ENCODE measurements at places on chromosomes 7 and 10.

GRCh38 chr7:45576249-45576929, 2.2 kb downstream of the ADCY1 start:
- DNase-seq = no peak

- no peak for DNase-seq
Measured at GRCh38 chr7:133609806-133610205, 356.9 kb downstream of the EXOC4 start.

- DNase-seq = no peak
Measured at GRCh38 chr10:132665946-132666704, 119.8 kb downstream of the NKX6-2 start.

- DNase-seq = no peak
Measured at GRCh38 chr7:134922720-134923704, 63.3 kb upstream of the AGBL3 start.

GRCh38 chr7:135553346-135553745, 4.4 kb upstream of the NUP205 start:
- DNase-seq = no peak

DNA sequence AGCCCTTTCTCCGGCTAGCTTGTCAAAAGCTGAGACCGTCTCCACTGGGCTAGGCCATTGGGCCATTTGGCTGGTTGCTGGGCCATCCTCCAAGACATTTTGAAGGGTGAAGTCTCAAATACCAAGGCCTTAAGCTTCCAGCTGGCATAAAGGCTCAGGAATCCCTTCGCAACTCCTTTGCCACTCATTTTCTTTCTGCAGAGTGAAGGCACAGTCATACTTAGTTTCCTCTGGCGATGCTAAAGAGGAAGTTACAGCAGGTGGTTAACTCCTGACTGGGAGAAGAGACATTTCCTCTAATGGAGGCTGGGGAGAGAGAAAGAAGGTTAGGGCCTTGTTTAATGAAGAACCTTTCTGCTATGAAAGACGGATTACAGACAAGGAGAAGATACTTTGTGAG, 4.8 kb upstream of the REPIN1 start:
- no peak for DNase-seq

GRCh38 chr7:17690030-17690429, 250.3 kb downstream of the SNX13 start:
- DNase-seq = peak; percentile 15

DNA sequence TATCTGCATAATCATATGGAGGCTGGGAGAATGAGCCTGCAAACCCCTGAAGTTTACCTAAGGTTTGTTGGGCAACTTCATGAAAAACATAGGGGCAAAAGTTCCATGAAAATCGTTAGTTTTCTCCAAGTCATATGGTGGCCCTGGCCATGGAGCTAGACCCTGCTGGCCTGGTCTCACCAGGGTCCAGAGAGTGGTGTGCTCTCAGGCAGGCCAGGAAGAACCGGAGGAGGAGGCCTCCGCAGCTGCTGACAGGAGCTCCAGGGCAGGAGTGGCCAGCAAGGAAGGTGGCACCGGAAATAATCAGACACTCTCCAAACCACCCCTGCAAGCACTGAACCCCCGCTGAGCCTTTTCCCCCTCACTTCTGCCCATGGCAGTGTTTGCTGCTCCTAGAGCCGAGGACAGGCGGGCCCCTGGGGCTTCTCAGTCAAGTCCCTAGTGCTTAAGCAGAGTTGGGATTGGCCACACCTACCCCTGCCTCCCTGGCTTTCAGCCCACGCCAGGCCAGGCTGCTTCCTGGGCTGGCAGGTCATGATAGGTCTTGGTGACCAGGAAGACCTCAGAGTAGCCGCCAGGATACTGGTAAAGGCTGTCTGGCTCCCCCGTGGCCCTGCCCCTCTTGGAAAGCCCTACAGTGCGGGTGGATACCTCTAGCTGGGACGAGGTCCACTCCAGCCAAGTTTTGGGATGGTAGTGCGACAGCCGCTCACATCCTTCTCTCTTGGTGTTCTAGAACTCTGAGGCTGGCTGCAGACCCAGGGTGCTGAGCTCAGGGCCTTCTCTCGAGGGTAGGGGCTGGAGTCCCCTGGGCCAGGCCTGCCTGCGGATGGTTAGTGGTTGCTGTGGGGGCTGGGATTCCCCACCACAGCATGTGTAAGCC, 242.8 kb downstream of the MGMT start:
- DNase-seq = no peak

DNA sequence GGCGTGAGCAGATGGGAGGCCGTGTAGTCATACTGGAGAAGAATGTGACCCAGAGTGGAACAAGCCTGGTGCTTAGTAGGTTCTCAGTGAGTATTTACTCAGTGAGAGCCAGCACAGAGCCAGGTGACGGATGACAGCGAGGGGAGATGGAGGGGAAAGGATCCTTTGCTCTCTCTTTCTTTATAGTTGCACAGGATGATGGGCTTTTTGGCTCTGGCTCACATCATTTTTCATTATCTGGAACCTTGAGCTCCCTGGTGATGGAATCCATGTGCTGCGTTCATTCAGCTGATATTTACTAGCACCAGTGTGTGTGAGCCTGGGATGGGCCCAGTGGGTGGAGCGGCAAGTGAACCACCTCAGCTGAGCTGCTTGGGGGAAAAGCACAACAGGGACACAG, 17.2 kb downstream of the BTBD16 start:
- DNase-seq = no peak

DNA sequence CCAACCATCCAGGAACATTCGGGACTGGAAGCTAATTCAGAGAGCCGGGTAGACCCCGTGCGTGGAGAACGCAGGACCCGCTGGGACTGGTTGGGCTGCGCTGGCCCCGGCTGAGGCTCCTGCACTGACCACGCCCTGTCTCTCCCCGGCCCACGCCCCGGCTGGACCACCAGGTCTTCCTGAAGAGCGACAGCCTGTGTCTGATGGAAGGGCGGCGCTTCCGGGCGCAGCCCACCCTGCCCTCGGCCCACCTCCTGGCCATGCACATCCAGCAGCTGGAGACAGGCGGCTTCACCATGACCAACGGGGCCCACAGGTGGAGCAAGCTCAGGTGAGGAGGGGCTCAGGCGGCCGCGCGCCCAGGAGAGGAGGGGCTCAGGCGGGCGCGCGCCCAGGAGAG, 10.2 kb upstream of the UTF1 start:
- DNase-seq = peak; percentile 86

- DNase-seq = no peak
Measured at GRCh38 chr10:129695671-129696070, 228.6 kb downstream of the MGMT start.

DNA sequence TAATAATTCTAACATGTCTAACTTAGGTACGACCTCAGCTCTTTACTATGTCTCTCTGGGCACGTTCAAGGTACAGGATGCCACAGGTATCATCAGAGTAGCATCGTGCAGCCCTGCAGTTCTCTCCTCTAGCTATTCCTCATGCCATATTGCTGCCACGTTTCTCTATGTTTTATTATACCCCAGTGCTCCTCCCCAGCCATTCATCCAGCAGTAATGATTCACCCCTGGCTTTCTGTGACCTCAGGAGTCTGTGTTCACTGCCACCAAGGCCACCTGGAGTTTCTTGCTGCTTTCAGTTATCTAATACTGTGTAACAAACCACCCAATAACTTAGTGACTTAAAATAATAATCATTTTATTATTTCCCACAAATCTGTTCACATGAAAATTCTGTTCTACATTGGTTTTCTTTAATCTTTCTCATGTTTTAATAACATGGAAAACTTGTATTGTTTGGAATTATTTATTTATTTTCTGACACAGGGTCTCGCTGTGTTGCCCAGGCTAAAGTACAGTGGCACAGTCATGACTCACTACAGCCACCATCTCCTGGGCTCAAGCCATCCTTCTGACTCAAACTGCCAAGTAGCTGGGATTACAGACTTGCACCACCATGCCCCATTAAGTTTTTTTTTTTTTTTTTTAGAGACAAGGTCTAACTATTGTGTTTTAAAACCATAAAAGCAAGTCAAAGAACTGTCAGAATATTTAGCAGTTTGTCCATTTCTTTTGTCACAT, 21.8 kb downstream of the REEP3 start:
- DNase-seq = no peak

DNA sequence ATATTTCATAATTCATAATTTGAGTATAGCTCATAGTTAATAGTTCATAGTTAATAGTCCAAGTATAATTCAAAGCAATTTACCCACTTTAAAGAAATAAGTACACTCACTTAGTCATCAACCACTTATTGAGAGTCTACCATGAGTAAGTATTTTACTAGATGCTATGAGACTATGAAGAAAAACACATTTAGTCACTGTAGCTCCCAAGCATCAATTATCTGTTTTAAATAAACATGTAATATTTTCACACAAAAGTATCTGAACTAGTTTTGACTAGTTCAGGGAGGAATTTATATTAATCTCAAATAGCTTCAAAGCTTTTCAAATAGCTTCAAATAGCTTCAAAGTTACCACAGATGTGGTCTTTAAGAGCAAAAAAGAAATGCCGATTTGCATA, 119.2 kb downstream of the ANK3 start:
- DNase-seq = no peak

- no peak for DNase-seq
Measured at GRCh38 chr10:1266033-1266802, 210.0 kb downstream of the WDR37 start.

DNA sequence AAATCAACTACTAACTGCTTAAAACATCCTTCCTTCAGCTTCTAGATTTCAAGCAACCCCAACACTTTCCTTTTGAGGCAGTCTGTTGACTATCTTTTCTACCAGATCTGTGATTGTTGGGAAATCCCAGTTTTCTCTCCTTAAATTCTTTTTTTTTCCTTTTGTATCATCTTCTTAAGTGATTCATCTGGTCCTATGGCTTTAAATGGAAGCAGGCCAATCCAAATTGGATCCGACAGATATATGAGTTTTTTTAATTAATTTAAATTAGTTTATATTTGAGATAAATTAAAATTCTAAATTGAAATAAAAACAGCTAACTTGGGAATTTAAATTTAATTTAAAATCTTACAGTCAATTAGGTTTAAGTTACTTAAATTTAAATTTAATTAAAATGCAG, 151.2 kb upstream of the PCLO start:
- DNase-seq = no peak

DNA sequence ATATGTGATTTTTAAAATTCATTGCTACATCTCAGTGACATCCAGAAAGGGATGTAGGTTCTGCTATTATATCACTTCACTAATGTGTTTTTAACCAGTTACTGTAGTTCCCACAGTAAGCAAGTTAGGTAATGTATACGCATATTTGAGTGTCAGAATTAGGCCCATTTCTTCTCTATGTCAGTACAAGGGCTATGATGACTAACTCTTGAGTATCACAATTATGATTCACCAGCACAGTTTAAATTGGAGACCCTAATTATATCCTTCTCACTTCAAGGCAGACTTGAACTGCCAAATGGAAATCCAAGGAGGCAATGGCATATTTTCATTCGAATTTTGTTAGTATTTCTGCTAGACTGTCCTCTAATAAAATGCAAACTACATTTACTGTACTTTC, 23.6 kb downstream of the BZW2 start:
- DNase-seq = no peak

GRCh38 chr10:110528224-110528996, 30.7 kb downstream of the DUSP5 start:
- DNase-seq = no peak

DNA sequence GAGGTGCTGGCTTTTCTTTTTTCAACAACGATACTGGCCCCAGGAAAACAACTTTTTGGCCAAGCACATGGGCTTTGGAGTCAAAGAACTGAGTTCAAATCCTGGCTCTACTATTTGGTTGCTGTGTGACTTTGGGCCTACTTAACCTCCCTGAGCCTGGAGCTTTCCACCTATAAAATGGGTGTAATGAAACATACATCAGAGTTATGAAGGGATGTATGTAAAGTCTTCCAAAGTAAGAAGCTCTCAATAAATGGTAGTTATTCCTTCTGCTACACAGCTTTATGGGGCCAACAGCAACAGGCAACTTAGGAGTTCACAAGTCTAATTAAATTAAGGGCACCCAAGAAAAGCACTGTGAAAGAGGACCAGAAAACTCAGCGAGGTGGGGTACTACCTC, 33.0 kb downstream of the ZNF777 start:
- no peak for DNase-seq

- DNase-seq = no peak
Measured at GRCh38 chr10:50593523-50594376, 30.0 kb downstream of the SGMS1 start.

DNA sequence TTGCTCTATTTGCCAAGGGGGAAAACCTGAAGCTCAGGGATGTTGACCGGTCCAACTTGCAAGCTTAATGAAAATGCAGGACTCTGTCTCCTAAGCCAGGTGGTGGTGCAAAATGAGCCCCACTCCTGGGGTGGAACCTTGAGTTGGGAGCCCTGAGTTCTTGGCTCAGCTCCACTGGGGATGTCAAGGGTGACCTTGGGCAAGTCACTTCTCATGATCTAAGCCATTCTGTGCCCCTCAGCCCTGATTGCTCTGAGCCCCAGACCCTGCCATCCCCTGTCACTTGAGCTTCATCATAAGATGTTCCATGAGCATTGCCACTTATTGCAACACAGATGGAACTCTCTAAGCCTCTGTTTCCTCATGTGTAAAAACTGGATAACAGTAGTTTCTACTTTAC, 33.9 kb downstream of the MYL10 start:
- DNase-seq = no peak

GRCh38 chr7:138116141-138116540, 39.9 kb downstream of the AKR1D1 start:
- peak; percentile 72 for DNase-seq

DNA sequence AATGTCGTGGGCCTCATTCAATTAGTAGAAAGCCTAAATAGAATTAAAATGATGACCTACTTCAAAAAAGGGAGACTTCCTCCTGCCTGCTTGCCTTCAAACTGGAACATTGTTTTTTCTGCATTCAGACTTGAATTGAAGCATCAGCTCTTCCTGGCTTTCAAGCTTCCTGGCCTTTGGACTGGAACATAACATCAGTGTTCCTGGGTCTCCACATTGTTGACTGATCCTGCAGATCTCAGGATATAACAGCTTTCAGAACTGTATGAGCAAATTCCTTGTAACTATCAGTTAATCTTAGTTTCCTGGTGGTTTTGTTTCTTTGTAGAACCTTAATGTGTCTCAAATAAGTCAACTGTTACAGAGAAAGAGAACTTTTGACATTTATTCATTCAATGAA, 18.6 kb downstream of the MAGI2 start:
- no peak for DNase-seq

GRCh38 chr7:26723129-26723528, 141.3 kb downstream of the SKAP2 start:
- DNase-seq = peak; percentile 35

DNA sequence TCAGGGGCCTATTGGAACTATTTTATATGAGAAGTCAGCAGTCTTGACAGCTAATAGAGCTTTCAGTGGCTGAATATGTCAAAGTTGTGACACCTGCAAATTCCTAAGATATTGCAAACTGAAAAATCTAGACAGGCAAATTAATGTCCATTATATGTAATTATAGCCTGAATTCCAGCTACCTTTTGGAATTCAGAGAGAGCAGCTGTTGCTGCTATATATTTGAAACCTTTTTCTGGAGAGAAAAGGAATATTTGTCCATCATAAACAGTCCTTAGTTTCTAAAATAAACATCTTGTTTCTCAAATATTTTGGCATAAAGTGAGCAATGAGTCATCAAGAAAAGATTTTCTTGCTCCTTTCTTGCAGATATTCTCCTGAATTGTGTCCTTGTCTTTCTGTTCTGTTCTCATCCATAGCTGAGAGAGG, 408.9 kb upstream of the SEMA3D start:
- no peak for DNase-seq

- no peak for DNase-seq
Measured at GRCh38 chr10:79112881-79113431, 44.2 kb downstream of the ZMIZ1 start.
